ENCODE measurements at places on chromosomes 16 and 17.
A peak's percentile ranks its signal among the peaks of the same experiment; 100 is the strongest.

DNA sequence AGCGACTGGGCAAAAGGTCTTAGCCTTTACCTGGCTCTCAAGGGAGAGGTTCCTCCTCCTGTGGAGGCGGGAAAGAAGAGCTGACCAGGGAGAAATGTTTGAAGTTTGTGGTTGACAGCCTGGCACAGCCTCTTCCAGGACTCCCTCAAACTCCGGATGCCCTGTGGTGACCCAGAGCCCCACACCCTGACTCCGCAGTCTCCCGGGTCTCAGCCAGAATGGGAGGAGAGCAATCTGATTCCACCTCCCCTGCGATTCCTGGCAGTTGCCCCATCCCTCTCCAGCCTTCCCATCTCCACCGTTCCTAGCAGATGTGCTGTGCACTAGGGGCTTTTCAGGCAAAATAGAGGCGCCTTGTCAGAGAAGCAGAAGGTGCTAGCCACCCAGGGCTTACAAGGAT lies 5.5 kb upstream of the DNAI2 start:
- DNase-seq: no peak

DNA sequence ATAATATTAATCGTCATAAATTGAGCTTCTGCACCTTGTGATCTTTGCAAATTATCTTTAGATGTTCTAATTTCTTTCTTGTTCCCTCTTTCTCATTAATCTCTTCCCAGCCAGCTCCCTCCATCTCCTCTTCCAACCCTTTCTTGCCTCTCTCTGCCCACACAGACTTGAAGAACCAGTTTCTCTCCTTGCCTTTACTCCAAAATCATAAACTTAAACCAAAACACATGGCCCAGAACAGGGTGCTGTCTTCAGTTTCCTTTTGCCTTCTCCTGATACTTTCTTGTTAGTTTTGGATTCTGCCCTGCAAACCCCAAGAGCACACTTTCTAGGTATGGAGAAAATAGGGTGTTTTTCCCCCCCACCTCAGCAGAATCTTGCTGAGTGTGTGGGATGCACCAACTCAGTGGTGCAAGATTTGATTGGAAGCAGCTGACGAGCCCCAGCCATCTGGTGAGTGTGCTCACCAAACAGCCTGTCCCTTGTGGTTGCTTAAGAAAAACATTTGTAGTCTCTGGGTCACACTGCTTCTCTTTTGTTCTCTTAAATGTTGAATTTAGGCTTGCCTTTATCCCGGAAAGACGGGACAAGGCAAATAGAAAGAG lies 175.8 kb upstream of the MAF start:
- DNase-seq: no peak

- no peak for DNase-seq
Observed at GRCh38 chr16:85607796-85608514, 5.2 kb upstream of the GSE1 start.

- DNase-seq: no peak
Observed at GRCh38 chr17:22268214-22268911, 576.0 kb downstream of the KCNJ18 start.

DNA sequence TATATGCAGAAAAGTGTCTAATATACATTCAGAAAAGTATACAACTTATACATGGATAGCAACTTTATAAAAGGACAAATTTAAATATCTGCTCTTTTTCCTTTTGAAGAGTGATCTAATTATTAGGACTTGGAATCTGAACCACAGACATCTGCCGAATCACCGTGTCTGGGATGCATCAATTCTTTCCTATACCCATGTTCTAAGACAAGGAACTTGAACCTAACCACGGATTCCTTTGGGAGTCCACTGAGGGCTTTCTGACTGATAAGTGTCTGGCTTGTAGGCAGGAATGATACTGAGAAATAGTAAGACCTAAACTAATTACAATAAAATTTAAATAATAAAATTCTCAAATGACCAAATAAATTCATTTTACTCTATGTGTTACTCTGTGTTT lies 54.2 kb downstream of the NDEL1 start:
- DNase-seq: no peak

- DNase-seq: no peak
Observed at GRCh38 chr16:55056585-55057401, 126.1 kb downstream of the IRX5 start.

DNA sequence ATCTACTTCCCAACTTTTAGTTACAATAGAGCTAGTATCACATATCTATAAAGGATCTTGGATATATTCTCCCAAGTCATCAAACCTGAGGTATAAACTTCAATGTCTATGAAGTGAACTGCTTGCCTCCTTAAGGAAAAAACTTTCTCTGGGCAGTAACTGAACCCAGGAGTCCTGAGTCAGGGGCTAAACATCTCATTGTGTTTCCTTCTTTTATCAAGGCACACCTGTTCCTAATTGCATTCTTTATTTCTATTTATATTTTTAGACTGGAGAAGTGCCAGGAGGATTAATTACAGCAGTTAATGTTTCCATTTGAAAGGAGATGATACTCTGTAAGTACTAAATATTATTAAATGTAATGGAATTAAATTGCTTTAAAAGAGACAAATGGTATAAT lies 98.6 kb downstream of the CDH8 start:
- DNase-seq: no peak

DNA sequence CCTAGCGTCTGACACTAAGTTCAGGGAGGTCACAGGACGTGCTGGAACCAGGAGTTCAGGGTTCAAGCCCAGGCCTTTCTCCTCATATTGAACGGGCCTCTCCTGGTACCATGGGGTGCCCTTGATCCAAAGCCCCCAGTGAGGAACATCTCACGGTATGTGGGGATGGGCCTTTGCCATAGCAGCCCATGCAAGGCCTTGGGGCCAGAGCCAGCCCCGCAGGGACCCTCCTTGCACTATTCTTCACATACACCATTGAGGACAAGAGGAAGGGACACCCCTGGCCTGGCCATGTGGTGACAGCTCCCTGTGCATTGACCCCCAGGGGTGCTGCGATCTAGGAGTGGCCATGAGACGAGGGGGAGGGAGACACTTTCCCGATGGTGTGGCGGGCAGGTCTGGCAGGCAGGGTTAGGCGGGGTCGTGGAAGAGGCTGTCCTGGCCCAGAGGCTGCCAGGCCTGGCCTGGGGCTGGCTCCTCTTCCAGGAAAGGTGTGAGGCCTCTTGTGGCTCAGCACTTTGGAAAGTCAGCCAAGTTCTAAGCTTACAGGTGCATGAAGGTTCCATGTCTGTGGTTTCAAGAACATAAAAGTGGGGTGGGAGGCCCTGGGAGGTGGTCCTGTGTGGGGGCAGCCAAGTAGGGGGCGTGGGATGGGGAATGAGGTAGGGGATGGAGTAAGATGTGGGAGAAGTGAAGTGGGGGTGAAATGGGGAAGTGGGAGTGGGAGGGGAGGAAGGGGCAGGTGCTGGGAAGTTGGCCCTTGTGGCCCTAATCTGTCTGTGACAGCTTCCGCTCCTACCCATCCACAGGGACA lies 88.7 kb upstream of the CBX4 start:
- no peak for DNase-seq

DNA sequence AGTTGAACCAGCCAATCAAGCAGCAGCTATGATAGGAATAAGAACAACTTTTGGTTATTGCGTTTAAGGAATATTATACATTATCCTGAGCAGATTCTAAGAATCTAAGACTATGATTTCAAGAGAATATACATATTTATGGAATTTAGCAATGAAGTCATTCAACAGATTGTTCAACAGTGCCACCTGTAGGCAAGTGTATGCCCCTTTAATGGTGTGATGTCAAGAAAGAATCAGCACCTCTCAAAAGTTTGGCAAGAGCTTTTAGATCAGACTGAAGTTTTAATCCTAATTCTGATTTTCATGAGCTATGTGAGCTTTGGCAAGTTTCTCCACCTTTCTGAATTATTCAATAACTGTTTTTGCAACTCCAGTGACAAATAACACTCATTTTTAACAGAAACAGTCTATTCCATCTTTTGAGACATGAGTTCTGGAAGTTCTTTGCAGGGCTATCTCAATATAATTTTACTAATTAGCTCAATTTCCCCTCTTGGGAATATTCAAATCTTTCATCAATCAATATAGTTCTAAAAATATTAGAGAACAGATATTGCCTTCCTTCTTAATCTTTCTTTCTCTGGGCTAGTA lies 474.3 kb upstream of the TOM1L1 start:
- peak; percentile 3 for DNase-seq

GRCh38 chr16:89130448-89130847 lies 36.8 kb downstream of the ACSF3 start:
- no peak for DNase-seq

DNA sequence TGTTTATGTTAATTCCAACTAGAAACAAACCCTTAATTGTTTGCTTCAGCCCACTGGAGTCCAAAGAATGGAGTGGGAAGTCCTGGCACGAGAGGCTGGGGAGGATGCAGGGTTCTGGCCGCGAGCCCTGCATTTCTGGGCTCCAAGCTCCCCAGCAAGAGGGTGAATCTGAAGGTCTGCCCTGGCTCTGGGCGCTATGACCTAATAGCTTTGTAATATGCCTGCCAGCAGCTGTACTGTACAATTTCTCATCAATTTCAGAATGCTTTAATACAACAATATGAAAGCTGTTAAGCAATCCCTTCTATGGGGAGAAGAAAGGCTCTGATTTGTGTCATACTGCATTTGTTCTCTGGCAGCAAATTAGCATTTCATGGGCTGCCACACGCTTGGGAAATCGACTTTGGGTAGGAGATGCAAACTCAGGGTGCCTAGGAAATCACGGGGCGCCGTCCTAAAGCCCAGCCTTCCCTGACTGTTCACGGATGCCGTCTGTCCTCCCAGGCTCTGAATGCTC lies 43.8 kb downstream of the NDEL1 start:
- no peak for DNase-seq

GRCh38 chr16:31329671-31330552 lies 25.1 kb upstream of the ITGAX start:
- no peak for DNase-seq

- DNase-seq: no peak
Observed at GRCh38 chr16:2388875-2389433, 40.3 kb upstream of the CCNF start.

DNA sequence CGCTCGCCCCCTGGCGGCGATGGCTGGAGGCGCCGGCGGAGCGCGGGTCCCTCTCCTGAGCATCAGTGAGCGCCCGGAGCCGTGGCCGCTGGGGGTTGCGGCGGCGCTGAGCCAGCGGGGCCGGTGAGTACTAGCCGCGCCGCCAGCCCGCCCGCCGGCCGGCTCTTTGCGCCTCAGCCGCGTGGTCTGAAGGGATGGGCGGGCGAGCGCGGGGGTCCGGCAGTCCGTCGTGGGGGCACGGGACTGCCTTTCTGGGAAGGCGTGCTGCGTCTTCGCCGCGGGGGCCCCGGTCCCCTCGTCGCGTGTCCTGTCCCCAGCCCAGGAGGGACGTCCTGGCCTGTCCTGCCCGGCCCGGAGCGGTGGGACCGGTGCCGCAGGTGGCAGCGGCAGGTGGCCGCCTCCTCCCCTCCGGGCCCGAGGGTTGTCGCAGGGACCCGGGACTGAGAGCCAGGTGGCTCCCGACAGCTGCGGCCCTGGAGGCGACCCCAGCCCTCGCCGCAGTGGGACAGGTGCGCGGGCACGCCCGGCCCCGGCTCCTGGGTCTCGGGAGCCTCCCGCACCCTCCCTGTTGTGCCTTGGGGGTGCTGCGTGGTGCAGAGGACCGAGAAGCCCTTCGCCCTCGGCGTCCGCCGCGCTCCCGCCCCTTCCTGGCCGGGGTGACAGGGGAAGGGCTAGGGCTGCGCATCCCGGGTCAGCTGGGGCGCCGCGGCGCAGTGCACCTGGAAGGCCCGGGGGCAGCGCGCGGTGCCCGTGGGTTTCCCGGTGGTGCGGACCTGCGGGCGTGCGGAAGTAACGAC lies at the start of gene SPECC1:
Gene SPECC1, plus strand, starts transcription at position 58 of the 797 bp plus-strand sequence. CDS start 87,293 bp downstream, outside the sequence.
- no peak for DNase-seq

GRCh38 chr17:49931416-49932137 lies 37.4 kb upstream of the DLX4 start:
- DNase-seq: no peak

GRCh38 chr17:44037471-44037870 lies 22.7 kb upstream of the TMEM101 start:
- no peak for DNase-seq

DNA sequence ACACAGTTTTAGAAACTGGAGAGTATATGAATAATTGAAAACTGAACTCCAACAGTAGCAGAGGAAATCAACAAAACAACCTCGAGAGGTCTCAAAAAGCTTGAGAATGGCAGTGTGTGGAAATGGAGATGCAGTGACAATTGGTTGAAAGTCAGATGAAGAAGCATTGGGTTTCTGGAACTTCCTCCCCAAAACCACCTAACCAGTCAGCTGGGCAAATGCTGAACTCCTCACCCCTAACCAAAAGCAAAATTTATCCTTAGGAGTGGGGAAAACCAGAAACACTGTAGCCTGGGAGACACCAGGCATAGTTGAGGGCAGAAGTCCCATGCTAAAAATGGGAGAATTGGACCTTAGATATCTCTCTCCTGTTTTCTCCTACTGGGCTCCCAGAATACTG lies 109.9 kb downstream of the TANC2 start:
- DNase-seq: no peak

- DNase-seq: no peak
Observed at GRCh38 chr17:76546556-76547182, 6.8 kb downstream of the PRCD start.

GRCh38 chr17:29617125-29617480 lies 5.6 kb downstream of the CORO6 start:
- DNase-seq: peak; percentile 64

- no peak for DNase-seq
Observed at GRCh38 chr17:73826872-73827228, 182.6 kb upstream of the SDK2 start.

GRCh38 chr17:76009969-76010661 lies 9.5 kb downstream of the CDK3 start:
- no peak for DNase-seq

DNA sequence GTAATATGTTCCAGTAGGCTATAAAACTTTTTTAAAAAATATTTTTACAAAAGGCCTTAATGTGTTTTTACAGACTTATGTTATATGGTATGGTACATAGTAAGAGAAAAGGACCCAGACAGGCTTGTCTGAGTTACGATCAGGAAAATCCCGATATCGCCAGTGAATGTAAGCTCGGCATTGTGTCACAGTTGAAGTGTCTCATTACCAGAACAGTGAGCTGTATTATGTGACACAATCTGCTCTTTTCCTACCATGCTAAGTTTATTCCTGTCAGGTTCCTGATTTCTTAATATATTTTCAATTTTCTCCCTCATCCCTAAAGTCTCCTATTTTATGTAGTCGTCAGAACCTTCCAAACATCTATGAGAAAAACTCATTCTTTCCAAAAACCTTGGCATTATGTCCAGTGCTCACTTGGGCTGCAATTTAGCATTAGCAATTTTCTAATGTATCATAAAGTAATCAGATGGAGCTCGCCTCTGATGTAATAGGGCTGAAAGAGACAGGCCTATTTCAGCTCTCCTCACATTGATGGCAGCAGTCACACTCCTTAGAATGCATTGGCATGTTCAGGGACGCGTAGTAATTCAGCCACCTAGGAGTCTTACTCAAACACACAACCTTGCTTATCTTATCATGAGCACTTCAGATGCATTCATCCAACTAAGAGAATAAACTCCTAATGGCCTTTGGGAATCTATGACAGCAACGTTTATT lies 147.6 kb upstream of the NOG start:
- DNase-seq: no peak

Data from NCI-H1048 (cell line).